Activated naive CD8-positive, alpha-beta T cell treated with anti-CD3 and anti-CD28 coated beads for 36 hours (primary cell): ENCODE measurements at places on chromosomes 11 and 22.

DNA sequence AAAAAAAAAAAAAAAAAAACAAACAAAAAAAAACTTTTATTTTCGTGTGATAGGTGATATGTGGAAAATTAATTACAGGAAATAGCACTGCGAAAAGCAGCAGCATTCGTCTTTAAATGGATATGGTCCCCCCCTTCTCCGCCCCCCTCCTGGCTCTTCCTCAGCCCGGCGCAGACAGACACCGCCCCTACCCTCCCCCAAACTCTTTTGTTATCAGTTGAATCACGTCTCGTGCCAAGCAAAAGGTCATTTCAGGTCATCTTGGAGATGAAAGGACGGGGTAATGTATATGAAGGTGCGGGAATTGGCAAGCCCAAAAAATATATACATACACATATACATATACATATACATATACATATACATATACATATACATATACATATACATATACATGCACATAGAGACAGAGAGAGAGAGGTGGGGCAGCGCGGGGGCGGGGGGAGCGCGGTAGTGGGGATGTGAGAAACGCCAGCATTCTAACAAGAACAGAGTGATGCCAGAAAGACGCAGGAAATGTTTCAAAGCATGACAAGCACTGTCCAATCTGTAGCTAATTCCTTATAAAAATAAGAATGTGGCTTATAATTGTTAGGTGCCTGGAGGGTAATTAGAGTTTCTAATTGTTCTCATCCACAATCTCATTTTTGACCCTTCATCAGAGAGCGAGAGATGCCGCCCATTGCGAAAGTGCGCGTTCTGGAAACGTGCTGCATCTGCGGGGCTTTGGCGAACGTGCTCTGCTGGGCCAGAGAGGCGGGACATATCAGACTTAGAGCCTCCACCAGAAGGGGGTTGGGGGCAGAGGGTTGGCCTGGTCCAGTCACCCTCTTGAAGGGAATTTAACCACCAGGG lies 214.5 kb upstream of the UBASH3B start:
- H3K4me3 ChIP-seq: no peak overlapping the region
- no peaks in the 10 kb centered on the region for H3K4me1 ChIP-seq
- no peak for DNase-seq

DNA sequence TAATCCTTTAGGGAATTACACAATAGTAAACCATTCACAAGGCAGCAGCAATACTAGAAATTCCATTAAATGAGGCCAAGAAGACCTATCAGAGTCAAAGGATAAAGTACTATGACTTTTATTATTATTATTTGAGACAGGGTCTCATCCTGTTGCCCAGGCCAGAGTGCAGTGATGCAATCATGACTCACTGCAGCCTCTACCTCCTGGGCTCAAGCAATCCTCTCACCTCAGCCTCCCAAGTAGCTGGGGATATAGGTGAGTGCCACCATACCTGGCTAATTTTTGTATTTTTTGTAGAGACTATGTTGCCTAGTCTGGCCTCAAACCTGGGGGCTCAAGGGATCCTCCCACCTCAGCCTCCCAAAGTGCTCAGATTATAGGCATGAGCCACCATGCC lies 51.8 kb downstream of the TTC28 start:
- H3K4me3 ChIP-seq: no peak overlapping the region
- no peaks in the 10 kb centered on the region for H3K36me3 ChIP-seq
- H3K4me1 ChIP-seq: no peaks in the 10 kb centered on the region
- DNase-seq: no peak
- H3K27me3 ChIP-seq: peaks cover 74% of the 10 kb centered on the region

- H3K4me3 ChIP-seq: no peak overlapping the region
- no peak for DNase-seq
- H3K27ac ChIP-seq: no peak overlapping the region
- no peaks in the 10 kb centered on the region for H3K36me3 ChIP-seq
These were observed 58.2 kb downstream of the RBX1 start for GRCh38 chr22:41009222-41009948.

DNA sequence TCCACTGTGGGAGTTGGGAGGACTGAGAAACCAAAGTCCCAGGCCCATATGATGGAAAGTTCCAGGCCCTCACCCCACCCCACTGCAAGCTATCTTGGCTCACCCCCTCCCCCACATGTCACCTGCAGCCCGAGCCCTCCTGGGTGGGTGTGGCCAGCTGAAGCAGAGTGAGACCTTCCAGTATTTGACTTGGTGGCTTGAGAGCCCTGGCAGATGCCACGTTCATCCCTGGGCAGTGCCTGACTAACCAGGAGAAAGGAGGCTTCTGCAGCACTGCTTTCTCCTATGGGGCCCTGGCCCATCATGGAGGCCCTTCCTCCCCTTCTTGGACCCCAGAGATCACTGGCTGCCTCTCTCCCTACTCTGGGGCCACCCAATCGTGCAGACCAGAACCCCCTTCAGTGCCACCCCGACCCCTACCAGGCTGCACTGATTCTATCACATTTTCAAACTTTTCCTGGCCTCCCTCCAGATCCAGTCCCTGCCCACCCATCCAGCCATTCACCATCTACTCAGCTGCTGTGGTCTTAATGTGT lies 38.1 kb upstream of the WNT11 start:
- no peaks in the 10 kb centered on the region for H3K27me3 ChIP-seq
- H3K27ac ChIP-seq: no peak overlapping the region
- no peak overlapping the region for H3K4me3 ChIP-seq
- no peaks in the 10 kb centered on the region for H3K4me1 ChIP-seq

GRCh38 chr22:37827056-37827455 lies 3.9 kb downstream of the GALR3 start:
- peaks cover 4% of the 10 kb centered on the region for H3K36me3 ChIP-seq
- no peak overlapping the region for H3K4me3 ChIP-seq
- H3K27me3 ChIP-seq: peaks cover 26% of the 10 kb centered on the region
- H3K27ac ChIP-seq: no peak overlapping the region
- DNase-seq: no peak
- no peaks in the 10 kb centered on the region for H3K4me1 ChIP-seq

DNA sequence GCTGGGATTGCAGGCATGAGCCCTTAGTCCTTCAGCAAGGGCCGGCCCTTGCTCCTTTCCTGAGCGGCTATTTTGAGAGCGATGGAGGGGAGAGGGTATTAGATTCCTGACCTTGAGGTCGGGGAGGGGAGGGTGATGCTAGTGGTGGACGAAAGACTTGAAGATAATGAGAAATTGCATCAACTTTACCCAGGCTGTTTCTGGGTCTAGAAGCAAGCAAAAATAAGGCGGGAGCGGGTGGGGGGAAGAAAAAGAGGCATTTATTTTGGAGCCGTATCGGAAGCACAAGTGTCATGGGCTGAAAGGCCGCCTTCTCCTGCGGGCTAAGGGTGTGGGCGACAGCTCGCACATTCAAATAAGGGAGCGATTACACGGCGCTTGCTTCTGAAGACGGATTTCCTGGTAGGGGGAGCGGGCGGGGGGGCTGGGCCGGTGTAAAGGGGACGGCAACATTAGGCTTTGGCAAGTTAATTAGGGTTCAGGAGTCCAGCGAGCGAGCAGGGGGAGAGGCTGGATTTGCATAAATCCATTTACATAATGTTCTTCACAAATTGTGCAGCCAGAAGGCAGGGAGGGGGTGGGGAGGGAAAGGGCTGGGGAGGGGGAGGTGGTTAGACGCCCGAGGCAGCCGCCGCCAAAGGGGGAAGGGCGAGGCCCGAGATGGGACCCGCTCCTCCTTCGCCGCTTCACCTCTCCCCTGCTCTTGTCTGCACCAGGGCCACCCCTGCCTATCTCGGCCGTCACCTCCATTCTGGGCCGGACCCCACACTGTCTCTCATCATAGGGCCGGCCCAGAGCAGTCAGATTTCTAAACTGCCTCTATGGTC lies 245.9 kb downstream of the MIAT start:
- H3K4me3 ChIP-seq: peak overlapping the region; percentile 55
- peaks cover 10% of the 10 kb centered on the region for H3K4me1 ChIP-seq
- peak; percentile 8 for DNase-seq
- H3K36me3 ChIP-seq: peaks cover 2% of the 10 kb centered on the region
- peaks cover 57% of the 10 kb centered on the region for H3K27me3 ChIP-seq
- H3K27ac ChIP-seq: no peak overlapping the region

- DNase-seq: no peak
- H3K4me3 ChIP-seq: no peak overlapping the region
- peaks cover 21% of the 10 kb centered on the region for H3K36me3 ChIP-seq
- no peaks in the 10 kb centered on the region for H3K27me3 ChIP-seq
- H3K4me1 ChIP-seq: peaks cover 11% of the 10 kb centered on the region
These were observed 173.9 kb downstream of the DDX10 start for GRCh38 chr11:108838792-108839105.

GRCh38 chr22:25969286-25969685 lies 200.0 kb upstream of the SEZ6L start:
- no peak overlapping the region for H3K27ac ChIP-seq
- no peak for DNase-seq
- H3K36me3 ChIP-seq: no peaks in the 10 kb centered on the region
- peaks cover 10% of the 10 kb centered on the region for H3K4me1 ChIP-seq

DNA sequence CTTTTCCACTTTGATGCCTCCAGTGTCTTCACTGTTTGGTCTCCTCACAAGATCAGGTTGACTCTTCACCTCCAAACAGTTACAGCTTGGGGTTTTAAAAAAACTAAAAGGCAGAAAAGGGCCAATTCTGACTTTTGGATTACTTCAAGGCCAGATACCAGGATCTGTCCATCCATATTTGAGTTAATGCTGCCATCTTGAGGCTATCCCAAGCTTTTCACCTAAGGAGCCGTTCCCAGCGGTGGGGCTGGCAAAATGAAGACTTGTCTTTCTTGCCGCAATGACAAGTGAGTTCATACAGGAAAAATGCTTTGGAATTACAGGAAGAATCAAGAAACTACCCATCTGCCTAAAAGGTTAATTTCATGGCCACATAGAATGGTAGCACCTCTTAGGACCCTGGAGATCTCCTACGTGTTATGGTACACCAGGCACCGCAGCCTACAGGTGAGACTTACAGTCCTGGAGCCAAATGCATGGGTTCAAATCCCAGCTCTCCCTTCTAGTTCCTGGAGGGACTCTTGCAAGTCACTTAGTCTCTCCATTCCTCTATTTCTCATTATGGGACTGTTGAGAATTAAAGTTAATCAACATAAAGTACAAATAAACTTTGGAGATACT lies 6.0 kb upstream of the OR5B21 start:
- no peak overlapping the region for H3K4me3 ChIP-seq
- H3K4me1 ChIP-seq: peaks cover 10% of the 10 kb centered on the region

GRCh38 chr11:94219771-94220170 lies 84.6 kb upstream of the IZUMO1R start:
- H3K4me1 ChIP-seq: no peaks in the 10 kb centered on the region
- DNase-seq: no peak
- H3K36me3 ChIP-seq: no peaks in the 10 kb centered on the region
- no peak overlapping the region for H3K4me3 ChIP-seq
- H3K27ac ChIP-seq: no peak overlapping the region

DNA sequence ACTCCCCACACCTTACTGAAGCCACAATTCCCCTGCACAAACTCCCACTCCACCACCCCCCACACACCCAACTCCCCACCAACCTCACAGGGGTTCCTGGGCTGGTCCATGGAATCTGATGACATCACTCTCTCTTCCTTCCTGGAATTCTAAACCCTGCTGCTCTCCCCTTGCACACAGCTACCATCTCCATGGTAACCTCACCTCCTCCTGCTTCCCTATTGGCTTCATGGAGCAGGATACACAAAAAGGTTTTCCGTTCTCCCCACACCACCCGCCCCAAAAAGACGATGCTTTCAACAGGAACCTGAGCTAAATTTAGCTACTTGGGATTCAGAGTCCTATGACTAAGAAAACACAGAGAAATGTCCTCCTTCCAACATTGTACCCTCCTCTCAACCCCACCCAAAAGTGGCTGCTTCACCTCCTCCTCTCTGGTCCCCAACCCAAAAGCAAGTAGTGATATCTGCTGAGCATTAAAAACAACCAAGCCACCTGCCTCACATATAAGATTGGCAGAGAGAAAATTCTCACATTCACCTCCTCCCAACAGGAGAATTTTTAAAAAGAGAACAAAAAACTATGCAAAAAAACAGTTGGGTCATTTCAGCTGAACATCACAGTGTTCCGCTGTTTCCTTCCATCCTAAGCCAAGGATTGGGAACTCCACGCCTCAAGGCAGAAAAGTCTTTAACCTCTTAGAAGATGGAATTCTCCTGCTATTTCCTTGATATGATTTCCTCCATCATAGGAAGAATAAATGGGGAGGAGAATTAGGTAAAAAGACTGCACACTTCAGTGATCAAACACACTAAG lies 66.9 kb downstream of the RBFOX2 start:
- no peak overlapping the region for H3K4me3 ChIP-seq
- no peaks in the 10 kb centered on the region for H3K4me1 ChIP-seq
- H3K36me3 ChIP-seq: no peaks in the 10 kb centered on the region
- H3K27ac ChIP-seq: no peak overlapping the region
- H3K27me3 ChIP-seq: peaks cover 12% of the 10 kb centered on the region
- DNase-seq: no peak

DNA sequence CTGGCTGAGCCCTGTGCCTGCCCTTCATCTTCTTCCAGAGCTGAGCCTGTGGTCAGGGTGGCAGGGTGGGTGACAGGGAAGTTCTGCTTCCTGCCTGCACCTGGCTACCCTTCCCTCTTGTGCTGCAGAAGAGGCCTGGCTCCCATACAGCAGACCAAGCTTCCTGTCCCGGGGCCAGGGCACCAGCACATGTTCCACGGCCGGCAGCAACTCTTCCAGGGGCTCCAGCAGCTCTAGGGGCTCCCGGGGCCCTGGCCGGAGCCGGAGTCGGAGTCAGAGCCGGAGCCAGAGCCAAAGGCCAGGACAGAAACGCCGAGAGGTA lies 15.0 kb downstream of the ROBO3 start:
- H3K4me1 ChIP-seq: peaks cover 20% of the 10 kb centered on the region
- no peak overlapping the region for H3K4me3 ChIP-seq
- DNase-seq: no peak
- H3K27ac ChIP-seq: no peak overlapping the region

DNA sequence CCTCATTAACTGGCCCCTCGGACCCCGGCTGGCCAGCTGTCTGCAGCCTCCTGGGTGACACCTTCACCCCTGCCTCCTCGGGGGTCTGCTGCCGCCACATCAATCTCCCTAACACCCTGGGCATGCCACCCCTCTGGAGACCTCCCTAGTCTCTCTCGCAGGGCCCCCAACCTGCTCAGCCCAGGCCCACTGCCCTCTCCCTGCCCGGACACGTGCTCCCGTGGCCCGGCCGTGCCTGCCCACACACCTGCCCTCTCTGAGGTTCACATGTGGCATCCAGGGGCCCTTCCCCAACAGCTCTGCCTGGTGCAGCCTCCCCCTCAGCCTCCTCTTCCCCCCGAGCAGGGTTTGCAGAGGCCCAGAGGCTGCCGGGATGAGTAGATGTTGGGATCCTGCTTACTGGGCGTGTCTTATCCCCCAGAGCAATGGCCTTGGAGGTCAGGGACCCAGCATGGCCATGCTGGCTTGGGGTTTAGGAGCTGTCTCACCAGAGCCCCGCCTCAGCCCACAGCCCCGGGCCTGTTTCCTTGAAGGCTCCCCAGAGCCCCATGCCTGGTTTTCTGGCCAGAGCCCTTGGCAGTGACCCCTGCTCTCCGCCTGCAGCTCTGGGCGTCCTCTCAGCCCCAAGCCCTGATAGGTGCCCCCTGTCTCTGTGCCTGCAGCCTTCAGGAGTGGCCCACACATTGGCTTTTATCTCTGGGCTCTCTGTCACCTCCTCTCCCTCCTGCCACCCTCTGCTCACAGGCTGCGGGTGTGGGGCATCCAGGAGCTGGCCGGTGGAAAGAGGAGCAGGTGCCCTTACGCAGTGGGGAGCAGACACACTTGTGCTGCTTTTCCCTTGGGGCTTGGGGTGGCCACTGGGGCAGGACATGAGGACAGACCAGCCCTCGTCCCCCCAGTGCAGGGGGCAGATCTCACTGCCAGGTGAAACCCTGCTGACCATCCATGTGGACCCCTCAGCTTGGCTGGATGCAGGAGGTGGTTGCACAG lies 25.7 kb upstream of the SEPTIN5 start:
- H3K4me1 ChIP-seq: no peaks in the 10 kb centered on the region
- no peak overlapping the region for H3K4me3 ChIP-seq
- DNase-seq: no peak
